CD14-positive monocyte (primary cell): ENCODE measurements at places on chromosomes 3 and 15. TPM values are rescaled to one million over a fixed set of nuclear protein-coding genes. Genes with fewer than 3 reads are reported as not detected.

DNA sequence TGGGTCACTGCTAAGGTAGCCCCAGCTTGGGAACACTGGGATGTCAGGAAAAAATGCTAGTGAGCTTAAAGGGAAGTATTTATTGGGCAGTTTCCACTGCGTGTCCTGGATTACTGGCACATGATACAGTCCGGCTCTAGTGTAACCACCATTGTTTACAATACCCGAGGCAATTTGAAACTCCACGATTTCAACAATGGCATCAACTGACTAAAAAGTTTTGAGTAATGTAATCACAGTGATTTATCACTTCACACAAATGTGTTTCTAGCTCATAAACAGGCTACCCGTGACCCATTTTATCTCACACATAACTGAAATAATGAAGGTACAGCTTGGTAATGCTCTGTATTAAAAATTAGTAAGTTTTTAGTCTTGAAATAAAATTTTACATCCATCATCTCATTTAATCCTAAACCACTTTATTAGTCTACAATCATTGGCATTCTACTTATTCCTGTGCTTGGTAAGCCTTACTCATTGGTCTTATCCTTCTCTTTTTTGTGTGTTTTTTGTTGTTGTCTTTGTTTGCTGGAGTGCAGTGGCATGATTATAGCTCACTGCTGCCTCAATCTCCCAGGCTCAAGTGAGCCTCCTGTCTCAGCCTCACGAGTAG, 7.6 kb downstream of the ZMAT3 start:
- H3K36me3 ChIP-seq = peaks cover 18% of the 10 kb centered on the region
- no peak overlapping the region for H3K27ac ChIP-seq
- no peaks in the 10 kb centered on the region for H3K27me3 ChIP-seq
- no peak overlapping the region for H3K4me3 ChIP-seq
- no peaks in the 10 kb centered on the region for H3K4me1 ChIP-seq
- DNase-seq = no peak

GRCh38 chr3:194198938-194199337, 63.0 kb downstream of the HES1 start:
- no peak overlapping the region for H3K4me3 ChIP-seq
- DNase-seq = no peak
- no peak overlapping the region for H3K27ac ChIP-seq
- peaks cover 7% of the 10 kb centered on the region for H3K4me1 ChIP-seq
- H3K27me3 ChIP-seq = peaks cover 17% of the 10 kb centered on the region
- no peaks in the 10 kb centered on the region for H3K36me3 ChIP-seq

GRCh38 chr3:189652042-189652441, 20.9 kb downstream of the TP63 start:
- no peaks in the 10 kb centered on the region for H3K27me3 ChIP-seq
- no peak overlapping the region for H3K27ac ChIP-seq
- no peak overlapping the region for H3K4me3 ChIP-seq

DNA sequence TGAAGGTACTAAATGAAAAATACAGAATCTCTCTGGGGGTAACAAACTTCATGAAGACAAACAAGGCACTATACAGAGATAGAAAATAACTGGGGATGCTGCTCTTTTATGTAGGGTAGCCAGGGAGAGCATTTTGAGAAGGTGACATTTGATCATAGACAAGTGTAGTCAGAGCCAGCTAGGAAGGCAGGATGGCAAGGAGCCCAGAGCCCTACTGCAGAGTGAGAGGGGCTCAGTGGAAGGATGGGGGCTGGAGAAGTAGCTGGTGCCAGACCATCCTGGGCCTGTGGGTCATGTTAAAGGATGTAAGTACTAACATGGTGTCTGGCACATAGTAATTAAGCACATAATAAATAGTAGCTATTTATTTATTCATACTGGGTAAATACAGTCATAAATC, 133.6 kb downstream of the MEIS2 start:
- DNase-seq = no peak
- H3K4me3 ChIP-seq = no peak overlapping the region
- no peaks in the 10 kb centered on the region for H3K36me3 ChIP-seq
- no peaks in the 10 kb centered on the region for H3K27me3 ChIP-seq
- no peaks in the 10 kb centered on the region for H3K4me1 ChIP-seq

DNA sequence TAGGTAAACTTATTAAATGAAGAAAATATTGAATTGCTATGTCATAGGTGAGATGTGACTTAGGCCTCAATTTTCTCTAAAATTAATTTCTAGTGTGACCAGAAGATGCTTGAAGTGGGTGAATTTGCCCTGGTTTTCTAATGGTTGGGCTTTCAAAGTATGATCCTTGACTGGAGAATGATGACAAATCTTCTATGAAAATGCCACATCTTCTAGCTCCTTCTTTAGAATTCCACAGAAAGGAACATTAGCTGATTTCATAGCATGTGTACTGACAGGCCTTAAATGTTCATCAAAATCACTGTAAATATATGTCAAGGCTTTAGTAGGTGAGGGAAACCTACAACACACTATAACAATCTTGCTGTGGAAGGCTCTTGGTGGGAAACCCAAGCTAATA, 8.9 kb downstream of the ABI3BP start:
- H3K27ac ChIP-seq = no peak overlapping the region
- H3K27me3 ChIP-seq = no peaks in the 10 kb centered on the region
- no peak for DNase-seq
- no peaks in the 10 kb centered on the region for H3K36me3 ChIP-seq
- H3K4me1 ChIP-seq = no peaks in the 10 kb centered on the region
- no peak overlapping the region for H3K4me3 ChIP-seq

DNA sequence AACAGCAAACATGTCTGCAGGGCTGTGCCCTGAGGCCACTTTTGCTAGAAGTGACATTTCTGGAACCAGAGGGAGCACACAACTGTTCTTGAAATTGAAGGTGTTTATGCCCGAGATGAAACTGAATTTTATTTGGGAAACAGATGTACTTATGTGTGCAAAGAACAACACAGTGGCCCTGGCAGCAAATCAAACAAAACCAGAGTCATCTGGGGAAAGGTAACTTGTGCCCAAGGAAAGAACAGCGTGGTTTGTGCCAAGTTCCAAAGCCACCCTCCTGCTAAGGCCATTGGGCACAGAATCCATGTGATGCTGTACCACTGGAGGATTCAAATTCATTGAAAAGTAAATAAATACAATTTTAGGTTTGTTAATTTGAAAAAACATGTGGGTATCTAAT, 31.2 kb upstream of the RARRES1 start:
- no peak overlapping the region for H3K27ac ChIP-seq
- no peaks in the 10 kb centered on the region for H3K36me3 ChIP-seq
- H3K4me3 ChIP-seq = no peak overlapping the region
- DNase-seq = no peak
- H3K27me3 ChIP-seq = no peaks in the 10 kb centered on the region

DNA sequence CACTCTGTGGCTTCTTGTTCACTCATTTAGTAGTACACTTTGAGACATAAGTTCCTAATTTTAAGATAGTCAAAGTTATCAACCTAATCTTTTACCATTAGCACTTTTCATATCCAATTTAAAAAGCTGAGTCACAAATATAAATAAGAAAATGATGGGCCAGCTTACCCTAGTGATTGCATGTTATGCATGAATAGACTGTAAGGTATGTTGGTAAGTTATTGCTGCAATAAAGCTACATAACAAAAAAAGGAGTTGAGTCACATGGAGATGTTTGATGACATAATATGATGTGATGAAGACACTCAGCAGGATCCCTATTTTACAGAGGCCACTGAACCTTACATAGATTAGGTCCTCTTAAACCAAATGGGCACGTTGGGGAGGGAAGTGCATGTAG, 161.3 kb downstream of the OCA2 start:
- H3K27ac ChIP-seq = no peak overlapping the region
- no peaks in the 10 kb centered on the region for H3K27me3 ChIP-seq
- H3K36me3 ChIP-seq = no peaks in the 10 kb centered on the region
- H3K4me3 ChIP-seq = no peak overlapping the region

GRCh38 chr3:73516631-73517030, 108.1 kb downstream of the PDZRN3 start:
- no peaks in the 10 kb centered on the region for H3K4me1 ChIP-seq
- no peak for DNase-seq
- no peaks in the 10 kb centered on the region for H3K36me3 ChIP-seq
- no peaks in the 10 kb centered on the region for H3K27me3 ChIP-seq
- no peak overlapping the region for H3K27ac ChIP-seq

DNA sequence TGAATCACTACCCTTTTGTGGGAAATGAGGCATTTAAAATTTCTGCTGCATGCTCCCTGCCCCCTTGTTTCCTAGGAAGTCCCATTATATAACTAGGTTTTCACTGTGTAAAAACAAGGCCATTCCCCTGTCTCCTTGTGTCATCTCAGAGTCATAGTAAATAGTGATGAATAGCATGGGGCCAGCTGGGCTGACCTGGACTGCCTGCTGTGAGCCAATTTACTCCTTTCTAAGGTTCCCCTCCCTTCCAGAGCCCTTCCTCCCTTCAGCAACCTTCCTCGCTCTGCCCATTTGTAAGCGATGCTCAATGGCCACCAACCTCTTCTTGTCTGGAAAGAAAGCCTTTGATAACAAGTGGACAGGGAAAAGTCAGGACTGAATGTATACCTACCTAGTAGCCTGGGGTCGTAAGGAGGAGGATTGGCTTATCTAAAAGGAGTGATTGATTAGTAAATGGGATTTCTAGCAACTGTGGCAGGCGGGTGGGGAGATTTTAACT, 11.7 kb downstream of the ITGA11 start:
- H3K4me3 ChIP-seq = no peak overlapping the region
- H3K36me3 ChIP-seq = no peaks in the 10 kb centered on the region
- no peaks in the 10 kb centered on the region for H3K4me1 ChIP-seq
- no peaks in the 10 kb centered on the region for H3K27me3 ChIP-seq

CLEC3B gene
- 3.9 and 7.2 TPM in 2 replicates for polyA plus RNA-seq
